ENCODE measurements at places on chromosomes 3 and 15.

DNA sequence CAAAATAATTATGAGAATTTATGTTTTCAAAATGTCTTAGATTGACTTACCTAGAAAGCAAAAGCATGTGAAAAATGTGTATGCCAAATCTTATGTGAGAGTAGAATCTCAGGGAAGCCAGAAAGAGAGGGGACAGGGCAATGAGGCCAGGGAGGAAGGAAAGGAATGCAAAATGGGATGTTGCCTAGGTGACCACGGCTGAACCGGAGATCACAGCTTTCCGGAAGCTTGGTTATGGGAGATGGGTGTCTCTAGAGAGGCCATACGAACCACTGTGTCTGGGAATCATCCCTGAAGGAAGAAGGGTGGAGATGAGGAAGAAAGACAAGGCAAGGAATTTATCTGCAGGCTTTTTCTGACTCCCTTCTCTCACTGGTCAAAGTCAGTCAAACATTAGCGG is 76.0 kb downstream of the SUCLG2 start:
- peak; percentile 48 for DNase-seq

DNA sequence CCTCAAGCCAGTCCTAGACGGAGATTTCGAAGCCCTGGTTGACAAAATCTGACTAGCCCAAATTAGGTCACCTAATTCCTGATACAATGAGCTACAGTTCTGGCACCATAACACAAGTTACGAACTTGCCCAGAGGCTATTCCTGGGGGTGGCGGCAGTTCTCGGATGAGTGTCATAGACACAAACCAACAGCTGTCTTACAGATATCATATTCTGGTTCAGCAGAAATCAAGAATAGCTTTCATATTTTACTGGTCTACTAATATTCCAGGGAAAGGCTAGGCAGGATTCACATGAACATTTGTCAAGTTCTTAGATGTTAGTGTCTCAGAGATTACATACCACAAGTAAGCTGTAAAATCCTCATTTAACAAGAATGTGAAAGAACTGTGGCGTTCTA is 8.8 kb downstream of the ANAPC13 start:
- DNase-seq: no peak

DNA sequence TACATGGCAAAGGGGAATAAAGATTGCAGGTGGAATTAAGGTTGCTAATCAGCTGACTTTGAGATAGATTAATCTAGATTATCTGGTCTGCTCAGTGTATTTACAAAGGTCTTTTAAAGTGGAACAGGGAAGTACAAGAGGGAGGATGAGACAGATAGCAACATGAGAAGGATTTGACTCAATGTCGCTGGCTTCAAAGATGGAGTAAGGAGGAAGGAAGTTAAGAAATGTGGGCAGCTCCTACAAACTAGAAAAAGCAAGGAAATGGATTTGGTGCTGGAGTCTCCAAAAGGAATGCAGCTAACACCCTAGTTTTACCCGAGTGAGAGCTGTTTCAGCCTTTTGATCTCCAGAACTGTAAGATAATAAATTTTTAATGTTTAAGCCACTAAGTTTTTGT is 180.7 kb upstream of the TTC14 start:
- DNase-seq: no peak

GRCh38 chr3:60594025-60594424 is 657.2 kb downstream of the FHIT start:
- peak; percentile 76 for DNase-seq

DNA sequence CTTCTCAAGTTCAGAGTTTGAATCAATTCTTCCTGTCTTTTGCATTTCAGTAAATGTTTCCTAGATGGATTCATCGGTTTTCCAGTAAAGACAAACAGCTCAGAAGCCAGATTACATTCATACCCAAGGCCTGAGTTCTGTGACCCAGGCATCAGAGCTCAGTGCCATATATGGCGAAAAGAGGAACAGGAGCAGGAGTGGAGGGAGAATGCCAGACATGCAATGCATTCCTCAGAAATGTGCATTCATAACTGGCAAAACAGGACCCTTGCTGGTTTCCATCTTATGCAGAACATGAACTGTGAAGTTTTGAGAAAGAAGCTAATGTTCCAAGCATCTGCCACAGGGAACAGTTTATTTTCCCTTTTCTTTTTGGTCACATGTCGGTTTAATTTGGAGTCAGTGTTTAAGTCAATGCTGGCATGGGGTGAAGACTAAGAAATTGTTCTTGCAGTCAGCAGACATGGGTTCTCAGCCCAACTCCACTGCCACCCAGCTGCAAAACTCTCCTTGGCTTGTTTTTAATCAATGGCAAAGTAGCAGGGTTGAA is 116.5 kb downstream of the LPP start:
- no peak for DNase-seq

- no peak for DNase-seq
Observed at GRCh38 chr3:112736386-112736785, 95.4 kb upstream of the CCDC80 start.

GRCh38 chr15:34889476-34889875 is 80.1 kb downstream of the AQR start:
- no peak for DNase-seq

GRCh38 chr3:102329561-102329960 is 105.3 kb upstream of the ZPLD1 start:
- no peak for DNase-seq

- DNase-seq: no peak
Observed at GRCh38 chr3:31895471-31895870, 85.6 kb downstream of the OSBPL10 start.

Data from kidney (tissue), 22 donors.